ENCODE measurements at places on chromosomes 3 and 15. TPM values are rescaled to one million over a fixed set of nuclear protein-coding genes. Genes with fewer than 3 reads are reported as not detected.

TMCO5A gene
- polyA plus RNA-seq, result not detected

MRPS11 gene
- 48.7 TPM for polyA plus RNA-seq

DNA sequence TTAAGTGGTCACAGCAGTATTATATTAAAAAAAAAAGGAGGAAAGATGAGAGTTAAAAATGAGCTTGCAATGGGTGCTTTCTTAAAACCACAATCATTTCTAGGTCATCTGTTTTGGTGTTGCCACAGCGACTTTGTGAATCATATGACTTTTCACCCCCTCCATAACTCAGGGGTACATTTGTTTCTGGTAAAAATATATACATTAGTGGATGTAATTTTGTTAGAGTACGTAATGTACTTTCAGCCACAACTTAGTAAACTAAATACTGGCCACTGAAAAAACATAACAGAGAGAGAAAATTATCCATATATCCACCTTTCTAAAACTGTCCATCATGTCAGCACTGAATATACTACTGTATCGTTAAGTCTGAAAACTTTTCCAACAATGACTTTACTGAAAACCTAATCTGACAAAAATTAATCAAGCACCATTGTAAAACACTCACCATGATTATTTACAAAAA lies 3.4 kb downstream of the ANKRD28 start:
- no peak for DNase-seq

- DNase-seq, result no peak
Observed at GRCh38 chr3:27319304-27319703, 49.9 kb downstream of the NEK10 start.

GRCh38 chr3:153658136-153658535 lies 463.1 kb upstream of the ARHGEF26 start:
- no peak for DNase-seq

DNA sequence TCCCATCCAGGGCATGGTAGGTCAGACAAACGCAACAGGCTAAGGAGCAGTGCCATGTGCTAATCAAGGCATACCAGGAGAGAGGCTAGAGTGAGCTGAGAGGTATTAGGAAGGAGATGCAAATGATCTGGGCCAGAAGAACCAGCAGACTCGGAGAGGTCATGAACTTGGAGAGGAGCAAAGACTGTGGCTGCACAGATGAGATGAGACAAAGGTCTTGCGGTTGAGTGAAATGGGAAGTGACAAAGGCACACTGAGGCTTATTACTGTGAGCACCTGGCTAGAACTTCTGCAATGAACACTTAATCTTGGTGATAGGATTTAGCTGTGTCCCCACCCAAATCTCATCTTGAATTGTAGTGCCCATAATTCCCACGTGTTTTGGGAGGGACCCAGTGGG lies 380.2 kb downstream of the ULK4 start:
- no peak for DNase-seq

SYNPR gene
- polyA plus RNA-seq, result 0.11 TPM

DNA sequence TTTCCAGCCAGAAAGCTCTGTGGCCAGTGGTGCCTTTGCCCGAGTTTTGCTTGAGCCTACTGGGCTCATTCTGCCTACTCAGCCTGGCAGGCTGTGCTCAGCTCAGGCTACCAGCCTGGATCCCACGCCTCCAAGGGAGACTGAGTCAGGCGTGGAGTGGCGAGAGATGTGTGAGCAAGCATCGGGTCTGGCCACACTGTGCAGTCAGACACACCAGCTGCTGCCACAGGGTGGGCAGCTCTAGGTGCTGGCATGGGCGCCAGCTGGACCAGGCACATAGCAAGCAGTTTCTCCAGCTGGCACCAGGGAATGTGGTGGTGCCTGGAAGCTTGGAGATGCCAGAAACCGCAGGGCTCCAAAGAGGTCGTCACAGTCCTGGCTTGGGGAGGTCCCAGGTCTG lies 498.5 kb upstream of the CNTN4 start:
- no peak for DNase-seq

DNA sequence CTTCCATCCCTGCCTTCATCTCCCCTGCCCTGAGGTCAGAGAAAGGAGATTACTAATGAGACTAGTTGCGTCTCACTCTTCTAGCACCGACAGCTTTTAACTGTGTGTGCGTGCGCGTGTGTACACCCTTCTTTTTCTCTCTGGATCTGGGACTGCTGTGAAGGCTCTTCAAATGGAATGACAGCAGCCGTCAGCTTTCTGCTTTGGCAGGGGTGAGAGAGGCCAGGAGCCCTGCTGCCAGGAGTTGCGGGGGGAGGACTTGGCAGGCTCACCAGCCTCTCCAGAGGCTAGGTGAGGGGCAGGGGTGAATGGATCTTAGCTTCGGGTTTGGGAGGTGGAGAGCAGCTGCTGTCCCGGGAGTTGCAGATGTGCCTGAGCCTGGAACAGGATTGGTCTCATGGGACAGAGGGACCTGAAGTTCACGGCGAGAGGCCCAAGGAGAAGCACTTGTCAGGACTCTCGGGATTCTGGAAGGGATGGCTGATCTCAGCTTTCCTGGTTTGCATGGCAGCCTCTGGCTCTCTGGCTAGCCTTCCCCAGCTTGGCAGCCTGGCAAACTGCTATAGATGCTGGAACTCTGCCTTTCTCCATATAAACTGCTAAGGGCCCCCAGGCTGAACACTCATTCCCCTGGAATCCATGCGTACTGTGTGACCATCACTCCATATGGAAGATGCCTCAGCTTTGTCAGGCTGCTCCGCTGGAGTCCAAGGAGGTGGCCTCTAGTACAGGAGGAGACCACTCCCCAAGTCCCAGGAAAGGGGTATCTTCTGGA lies 16.6 kb downstream of the TEX264 start:
- DNase-seq, result no peak

SLC9C1 gene
- 0.61 TPM for polyA plus RNA-seq

GRCh38 chr3:185992831-185993374 lies 55.1 kb upstream of the TRA2B start:
- DNase-seq, result no peak

DNA sequence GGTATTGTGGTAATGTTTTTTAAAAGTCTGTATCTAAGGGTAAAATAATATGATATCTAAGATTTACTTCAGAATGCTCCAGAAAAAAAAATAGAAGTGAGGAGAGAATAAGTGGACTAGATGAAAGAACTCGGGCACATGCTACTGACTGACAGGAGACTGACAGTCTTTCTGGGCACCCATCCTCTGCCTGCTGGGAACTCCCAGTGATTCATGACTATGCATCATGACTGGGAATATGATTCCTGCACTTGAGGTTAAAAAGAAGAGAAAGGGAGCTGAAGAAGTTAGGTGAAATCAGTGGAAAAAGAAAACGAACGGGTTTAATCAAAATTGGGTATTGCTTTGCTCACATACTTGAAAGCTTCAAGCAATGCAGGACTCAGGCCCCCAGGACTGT lies 35.7 kb upstream of the SPSB4 start:
- DNase-seq, result no peak

DNA sequence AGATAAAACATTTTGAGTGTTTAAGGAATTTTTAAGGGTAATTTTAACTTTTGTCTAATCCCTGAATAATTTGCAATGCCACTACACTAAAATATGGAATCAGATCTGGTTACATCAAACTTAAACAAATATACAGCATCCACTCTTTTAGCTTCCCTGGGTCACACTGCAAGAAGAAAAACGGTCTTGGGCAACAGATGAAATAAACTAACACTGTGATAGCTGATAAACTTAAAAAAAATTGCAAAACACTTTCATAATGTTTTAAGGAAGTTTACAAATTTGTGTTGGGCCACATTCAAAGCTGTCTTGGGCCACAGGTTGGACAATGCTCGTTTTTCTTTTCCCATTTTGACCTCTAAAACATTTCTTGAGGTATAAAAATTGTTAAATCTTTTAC lies 34.3 kb downstream of the CCDC66 start:
- no peak for DNase-seq

LSAMP gene
- 13.7 TPM for polyA plus RNA-seq

DNA sequence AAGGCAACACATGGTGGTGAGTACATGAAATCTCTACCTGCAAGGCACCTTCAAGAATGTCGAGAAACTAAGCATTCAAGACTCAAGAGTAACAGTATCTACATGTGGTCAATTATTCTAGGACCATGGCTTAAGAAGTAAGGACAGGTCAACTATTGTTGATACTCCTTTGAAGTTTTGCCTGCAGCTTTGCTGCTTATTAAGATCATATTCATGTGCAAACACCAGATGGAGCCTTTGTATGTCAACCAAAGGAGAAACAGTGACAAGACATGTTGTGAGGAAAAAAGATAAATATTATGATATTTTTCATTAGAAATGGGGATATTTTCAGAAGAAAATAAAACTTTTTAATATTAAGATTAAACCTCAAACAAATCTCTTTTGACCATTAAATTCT lies 52.3 kb upstream of the FGF7 start:
- no peak for DNase-seq

- DNase-seq, result no peak
Observed at GRCh38 chr15:28128031-28128430, 28.9 kb upstream of the OCA2 start.

DNA sequence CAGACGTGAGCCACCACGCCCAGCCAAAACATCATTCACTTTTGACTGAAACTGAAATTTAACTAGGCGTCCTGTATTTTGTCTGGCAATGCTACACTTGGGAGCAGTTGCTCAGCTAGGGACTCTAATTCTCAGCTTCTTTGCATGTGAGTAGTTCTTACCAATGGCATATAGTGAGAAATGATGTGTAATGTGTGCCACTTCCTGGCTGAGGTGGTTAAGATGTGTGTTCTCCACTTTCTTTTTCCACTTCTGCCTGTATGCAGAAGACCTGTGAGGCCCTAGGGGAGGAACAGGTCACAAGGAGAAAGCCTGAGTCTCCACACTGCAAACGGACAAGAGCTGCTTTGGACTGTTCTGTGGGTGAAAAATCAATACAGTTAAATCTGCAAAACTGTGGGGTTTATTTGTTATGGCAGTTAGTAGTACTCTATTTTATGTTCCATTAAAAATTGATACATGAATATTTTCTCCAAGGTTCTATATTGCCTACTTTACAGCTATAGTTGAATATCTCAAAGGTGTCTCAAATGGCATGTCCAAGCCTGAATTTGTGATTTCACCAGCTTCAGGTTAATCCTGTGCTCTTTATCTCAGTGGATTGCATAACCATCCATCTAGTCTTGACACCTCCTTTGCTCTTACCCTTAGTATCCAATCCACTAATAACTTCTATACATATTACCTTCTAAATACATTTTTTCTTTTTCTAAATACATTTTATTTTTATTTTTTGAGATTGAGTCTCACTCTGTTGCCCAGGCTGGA lies 59.3 kb downstream of the NR1D2 start:
- DNase-seq, result no peak

GOLGA8T gene
- not detected for polyA plus RNA-seq

- no peak for DNase-seq
Observed at GRCh38 chr3:111864821-111865656, 6.0 kb downstream of the PHLDB2 start.

GRCh38 chr15:87538327-87538834 lies 718.2 kb downstream of the NTRK3 start:
- DNase-seq, result no peak

NAALADL2 gene
- 18.3 TPM for polyA plus RNA-seq

DNA sequence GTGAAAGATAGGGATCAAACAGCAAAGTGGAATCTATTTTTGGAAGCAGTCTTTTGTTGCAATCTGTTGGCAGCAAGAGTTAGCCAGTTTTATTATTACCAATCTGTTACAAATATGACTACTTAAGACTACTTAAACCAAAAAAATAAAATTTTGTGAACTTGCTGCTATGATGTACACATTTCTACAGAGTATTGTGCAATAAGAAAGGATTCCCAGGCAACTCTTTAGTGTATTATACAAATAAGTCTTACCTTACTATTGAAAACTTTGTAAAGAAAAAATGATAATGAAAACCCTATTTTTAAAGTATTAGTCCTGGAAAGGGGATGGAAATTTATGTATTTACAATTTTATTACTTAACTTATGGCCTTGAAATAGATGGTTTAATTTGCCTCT lies 44.7 kb downstream of the CADM2 start:
- DNase-seq, result no peak

DNA sequence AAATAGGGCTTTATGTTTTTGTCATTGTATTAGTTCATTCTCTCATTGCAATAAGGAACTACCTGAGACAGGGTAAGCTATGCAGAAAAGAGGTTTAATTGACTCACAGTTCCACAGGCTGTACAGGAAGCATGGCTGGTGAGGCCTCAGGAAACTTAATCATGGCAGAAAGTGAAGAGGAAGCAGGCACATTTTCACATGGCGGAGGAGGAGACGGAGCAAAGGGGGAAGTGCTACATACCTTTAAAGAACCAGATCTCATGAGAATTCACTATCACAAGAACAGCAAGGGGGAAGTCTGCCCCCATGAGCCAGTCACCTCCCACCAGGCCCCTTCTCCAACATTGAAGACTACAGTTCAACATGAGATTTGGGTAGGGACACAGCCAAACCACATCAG lies 25.6 kb downstream of the CEP63 start:
- no peak for DNase-seq

GNAT1 gene
- not detected for polyA plus RNA-seq

- DNase-seq, result no peak
Observed at GRCh38 chr15:52765785-52766184, 24.4 kb downstream of the ONECUT1 start.

DNA sequence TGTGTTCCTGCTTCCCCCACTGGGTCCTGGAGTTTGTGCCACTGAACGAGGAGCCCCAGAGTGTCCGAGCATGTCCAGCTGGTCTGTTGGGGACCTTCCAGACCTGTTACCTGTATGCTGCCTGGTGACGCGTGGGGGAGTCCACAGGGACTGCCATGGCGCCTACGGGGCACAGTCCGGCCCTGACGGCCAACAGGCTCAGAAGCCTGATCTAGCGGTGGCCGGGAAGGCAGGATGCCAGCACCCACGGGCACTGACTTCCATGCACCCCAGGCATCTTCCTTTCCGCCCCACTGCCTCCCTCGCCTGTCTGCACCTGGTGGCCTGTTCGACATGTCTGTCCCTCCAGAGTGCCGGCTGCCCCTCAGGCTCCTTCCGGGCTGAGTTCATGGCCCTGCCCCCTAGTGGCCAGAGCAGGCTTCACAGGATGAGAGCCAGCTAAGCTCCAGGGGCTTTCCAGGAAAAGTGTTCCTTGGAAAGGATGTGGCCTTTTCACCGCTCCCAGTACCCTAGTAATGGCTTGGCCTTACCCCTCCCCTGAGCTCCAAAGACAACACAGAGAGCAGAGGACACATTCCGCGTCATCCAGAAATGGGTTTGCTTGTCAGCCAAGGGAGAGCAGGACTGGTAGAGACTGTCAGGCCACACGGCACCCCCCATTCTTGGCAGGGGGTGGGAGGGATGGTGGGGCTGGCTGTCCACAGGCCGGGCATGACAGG lies 35.7 kb downstream of the NGRN start:
- no peak for DNase-seq

GOLGA8S gene
- polyA plus RNA-seq, result 0.79 TPM

DNA sequence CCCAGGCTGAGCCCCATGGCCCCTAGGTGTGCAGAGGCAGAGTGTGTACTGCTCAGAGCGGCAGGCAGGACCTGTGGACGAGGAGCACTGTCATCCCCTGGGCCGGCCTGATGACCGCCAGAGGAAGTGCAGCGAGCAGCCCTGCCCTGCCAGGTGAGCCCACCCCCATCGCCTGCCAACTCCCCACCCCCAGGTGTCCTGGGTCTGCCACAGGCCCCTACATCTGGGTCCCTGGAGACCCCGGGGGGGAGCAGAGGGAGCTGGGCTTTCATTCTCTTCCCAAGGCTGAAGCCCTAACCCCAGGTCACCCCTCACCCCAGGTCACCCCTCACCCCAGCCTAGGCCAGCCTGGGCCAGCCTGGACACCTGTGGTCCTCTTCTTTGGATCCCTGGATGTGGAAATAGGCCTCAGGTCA lies 93.1 kb downstream of the TBC1D2B start:
- no peak for DNase-seq

GRCh38 chr3:123042413-123042812 lies 14.8 kb upstream of the SEMA5B start:
- DNase-seq, result no peak
